ENCODE measurements at places on chromosomes 1 and 21. TPM values are rescaled to one million over a fixed set of nuclear protein-coding genes. Genes with fewer than 3 reads are reported as not detected.

SIM2 gene
- total RNA-seq: not detected

DNA sequence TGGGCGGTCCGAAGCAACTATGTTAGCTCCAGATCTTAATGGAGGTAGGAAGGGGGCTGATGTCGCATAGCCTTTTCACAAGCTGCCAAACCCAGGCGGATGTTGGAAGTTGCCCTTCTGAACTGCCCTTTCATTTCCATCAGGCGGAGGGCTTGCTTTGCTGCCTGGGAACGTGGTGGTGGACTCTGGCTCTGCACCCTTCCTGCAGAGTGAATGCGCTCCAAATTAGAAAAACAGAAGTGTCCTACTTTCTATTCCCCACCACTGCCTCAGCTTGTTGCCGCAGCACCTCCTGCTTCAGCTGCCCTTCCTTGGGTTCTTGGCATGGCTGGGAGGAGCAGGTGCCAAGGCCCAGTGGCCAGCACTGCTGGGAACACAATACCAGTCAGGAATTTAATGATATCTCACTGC, 60.6 kb downstream of the AK4 start:
- DNase-seq: no peak

GNAT2 gene
- total RNA-seq: not detected

GRCh38 chr21:34967509-34968289, 81.4 kb downstream of the RUNX1 start:
- no peak for DNase-seq

GRCh38 chr1:171590022-171590421, 32.0 kb upstream of the MYOCOS start:
- DNase-seq: no peak

DNA sequence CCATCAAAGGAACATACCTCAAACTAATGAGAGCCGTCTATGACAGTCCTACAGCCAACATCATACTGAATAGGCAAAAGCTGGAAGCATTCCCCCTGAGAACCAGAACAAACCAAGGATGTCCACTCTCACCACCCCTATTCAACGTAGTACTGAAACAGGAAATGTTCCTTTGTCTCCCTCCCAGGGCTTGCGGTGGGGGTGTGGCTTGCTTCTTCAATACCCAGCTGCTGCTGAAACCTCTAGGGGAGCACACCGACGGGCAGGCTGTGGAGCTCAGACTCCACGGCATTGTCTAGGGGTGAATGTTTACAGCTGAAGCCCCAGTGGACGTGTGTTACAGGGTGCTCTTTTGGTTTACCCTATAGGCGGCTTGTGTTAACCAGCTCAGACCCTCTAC, 30.5 kb upstream of the B3GALT2 start:
- no peak for DNase-seq

DNA sequence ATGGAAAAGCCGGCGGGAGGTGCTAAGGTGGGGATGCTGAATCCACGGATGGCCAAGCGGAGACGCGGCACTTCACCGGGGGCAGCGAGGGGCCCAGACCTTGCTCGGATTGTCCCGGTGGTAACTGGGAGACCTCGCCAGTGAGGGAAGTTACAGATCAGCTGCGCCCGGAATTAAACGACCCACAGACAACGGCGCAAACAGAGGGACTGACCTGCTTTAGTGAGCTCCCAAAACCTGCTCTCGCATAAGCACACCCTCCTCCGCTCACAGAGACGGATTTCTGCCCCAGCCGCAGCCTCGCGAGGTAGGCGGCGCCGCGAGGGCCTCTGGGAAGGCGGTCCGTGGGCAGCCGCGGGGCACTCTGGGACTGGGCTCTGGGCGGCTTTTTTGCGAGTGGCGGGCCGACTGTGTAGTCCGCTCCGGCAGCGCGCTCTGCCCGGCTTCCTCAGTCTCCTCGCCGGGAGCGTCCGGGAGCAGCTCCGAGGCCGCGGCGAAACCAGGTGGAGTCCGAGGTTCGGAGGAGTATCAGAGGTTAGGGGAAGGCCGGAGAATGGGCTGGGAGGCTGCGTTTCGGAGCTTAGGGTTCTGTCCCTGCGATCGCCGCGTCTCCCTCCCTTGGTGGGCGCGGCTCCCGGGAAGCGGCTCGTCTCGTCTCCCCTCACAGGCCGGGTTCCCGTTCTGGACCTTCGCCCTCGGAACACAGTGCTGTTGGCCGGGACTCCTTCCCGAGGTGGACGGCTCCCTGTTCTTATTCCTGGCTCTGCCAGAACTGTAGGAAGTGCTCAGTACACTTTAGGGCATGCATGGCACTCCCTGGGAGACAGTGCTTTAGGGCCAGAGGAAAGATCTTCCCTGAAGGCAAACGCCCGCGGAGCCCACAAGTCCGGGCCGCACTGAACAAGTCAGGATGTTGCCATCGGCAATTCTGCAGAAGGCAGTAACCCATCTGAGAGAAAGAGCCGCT, at the start of gene EXO5:
TSS of gene EXO5 (plus strand) at position 393 of the 967 bp plus-strand sequence. CDS start 5,778 bp downstream, outside the sequence.
- peak; percentile 43 for DNase-seq

GRCh38 chr1:207941665-207942064, 30.7 kb upstream of the CD34 start:
- peak; percentile 60 for DNase-seq

DNA sequence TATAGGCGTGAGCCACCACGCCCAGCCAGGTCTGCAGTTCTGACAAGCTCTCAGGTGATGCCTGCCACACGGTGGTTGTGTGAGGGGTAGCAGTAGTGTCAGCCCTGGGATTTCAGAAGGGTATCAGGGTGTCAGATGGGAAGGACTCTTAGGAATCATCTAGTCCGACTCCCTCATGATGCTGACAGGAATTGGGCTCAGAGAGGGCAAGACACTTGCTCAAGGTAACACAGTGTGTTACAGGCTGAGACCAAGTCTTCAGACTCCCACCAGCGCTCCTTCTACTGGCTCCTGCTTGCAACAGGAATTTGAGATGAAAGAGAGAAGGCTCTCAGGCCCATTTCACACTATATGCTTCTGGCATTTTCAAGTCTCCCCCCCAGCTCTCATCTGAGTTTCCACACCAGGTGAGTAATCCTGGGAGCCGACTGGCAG, 6.9 kb downstream of the HTR1D start:
- DNase-seq: no peak
